Naive thymus-derived CD4-positive, alpha-beta T cell (primary cell): ENCODE measurements at places on chromosomes 3 and 15. TPM values are rescaled to one million over a fixed set of nuclear protein-coding genes. Genes with fewer than 3 reads are reported as not detected.
A peak's percentile ranks its signal among the peaks of the same experiment; 100 is the strongest.

Gene PRSS50
- not detected in 2 replicates for total RNA-seq

DNA sequence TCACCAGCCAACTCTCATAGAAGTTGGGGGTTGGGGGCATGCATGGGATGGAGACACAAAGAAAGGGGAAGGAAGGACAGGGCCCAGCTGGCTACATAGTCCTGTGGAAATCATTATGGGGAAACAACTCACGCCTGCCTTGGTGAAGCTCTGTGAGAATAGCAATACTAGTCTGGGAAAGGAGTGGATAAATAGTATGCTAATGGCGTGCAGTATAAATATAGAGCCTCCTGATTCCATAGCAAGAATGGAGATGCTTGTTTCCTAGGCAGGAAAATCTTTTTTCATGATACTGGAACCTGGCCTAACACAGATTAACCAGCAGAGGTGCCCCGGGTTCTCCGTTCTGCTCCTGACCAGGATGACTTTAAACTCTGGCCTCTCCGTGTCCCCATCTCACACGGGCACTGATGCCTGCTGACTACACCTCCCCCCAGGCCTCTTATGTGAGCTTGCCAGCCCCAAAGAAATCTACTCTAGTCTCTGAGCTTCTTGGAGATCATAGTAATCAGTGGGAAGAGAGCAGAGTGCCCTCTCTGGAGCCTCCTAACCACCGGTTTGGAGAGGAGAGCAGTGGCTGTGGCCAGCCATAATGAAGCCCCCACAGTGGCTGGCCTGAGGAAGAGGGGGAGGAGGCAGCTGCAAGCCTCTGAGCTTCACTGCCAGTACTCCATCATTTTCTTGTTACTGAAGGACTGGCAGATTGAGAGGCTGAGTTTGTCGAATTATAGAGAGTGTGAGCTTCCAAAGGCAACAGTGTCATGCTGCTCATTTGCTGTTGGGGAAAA lies 355.0 kb upstream of the SEMA6D start:
- no peak for DNase-seq

DNA sequence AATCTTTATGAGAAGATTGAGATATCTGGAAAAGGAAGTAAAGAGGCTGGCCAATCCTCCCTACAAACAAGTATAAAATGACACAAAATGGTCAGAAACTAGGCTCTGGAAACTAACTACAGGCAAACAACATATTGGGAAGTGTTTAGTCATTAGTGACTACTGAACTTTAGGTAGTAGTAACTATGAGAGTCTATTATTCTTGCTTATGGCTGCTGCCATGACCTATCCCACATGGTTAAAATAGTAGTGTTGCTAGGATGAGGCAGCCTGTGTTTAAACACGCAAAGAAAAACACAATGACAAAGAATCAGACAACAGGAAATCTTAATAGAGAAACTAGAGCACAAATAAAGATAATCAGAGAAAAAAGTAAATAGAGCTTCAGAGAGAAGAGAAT lies 67.9 kb downstream of the RFX7 start:
- DNase-seq = no peak

Gene UROC1
- not detected in 2 replicates for total RNA-seq

DNA sequence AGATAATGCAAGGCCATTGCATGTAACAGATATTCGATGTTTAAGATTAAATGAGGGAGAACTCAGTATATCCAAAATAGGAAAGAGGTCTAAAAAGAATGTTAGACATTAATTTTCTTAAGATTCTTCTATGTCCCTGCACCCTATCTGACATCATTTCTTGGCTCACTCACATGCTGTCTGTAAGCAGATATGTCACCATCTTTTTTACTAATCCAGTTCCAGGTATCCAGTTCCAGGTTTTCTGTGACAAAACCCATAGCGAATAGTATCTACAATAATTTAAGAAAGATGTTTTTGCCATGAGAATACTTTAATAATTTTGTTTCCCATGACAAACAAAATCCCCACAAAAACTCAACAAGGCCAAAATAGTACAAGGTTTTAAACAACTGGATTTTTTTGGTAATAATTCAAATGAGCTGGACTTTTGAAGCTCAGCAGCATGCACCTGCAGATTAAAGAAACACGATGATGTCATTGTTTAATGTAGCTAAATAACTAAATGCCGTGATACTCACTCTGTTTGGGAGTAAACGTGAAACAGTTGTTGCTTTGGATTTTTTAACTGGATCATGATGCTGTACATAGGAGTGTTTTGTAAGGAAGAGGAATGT lies 867.6 kb downstream of the EPHA3 start:
- DNase-seq = no peak

DNA sequence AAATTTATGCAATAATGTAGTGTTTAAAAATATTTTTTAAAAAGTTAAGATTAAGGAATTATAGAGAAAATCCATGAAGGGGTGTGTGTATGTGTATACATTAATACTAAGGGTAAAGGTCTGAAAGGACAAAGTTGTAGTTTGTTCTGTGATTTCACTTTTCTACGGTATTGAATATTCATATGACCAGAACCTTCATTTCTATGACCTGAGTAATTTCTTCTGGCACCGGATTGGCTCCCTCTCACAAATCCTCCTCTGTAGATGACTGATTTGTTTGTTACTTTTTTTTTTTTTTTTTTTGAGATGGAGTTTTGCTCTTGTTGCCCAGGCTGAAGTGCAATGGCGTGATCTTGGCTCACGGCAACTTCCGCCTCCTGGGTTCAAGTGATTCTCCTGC lies 20.9 kb downstream of the GMPS start:
- DNase-seq = no peak

GRCh38 chr15:70433586-70434324 lies 329.6 kb downstream of the UACA start:
- no peak for DNase-seq

Gene PROS1
- not detected for total RNA-seq

Gene HPS3
- 13.6 TPM for total RNA-seq

Gene CLDN18
- not detected for total RNA-seq

Gene TRIM42
- not detected for total RNA-seq

DNA sequence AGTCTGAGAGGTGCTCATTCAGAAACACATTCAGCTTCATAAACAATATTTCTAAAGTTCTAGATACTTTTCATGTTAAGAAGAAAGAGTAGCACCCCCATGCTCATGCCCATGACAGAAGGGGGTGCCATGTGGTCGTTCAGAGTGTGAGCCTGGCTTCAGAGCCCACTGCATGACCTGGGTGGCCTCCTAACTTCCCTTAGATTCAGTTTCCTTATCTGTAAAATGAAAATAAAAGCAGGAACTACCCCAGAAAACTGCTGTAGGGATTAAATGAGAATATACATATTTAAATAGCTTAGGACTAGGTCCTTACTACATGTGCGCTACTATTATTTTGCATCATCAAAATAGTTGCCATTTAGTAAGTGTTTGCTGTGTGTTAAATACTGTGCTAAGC lies 69.2 kb downstream of the ABHD5 start:
- DNase-seq = no peak

Gene GAP43
- not detected for total RNA-seq

- no peak for DNase-seq
Measured at GRCh38 chr3:128550471-128551126, 57.6 kb upstream of the GATA2 start.

- DNase-seq = no peak
Measured at GRCh38 chr3:189936201-189936945, 184.3 kb downstream of the P3H2 start.

Gene LMCD1
- total RNA-seq = not detected

Gene GPR149
- total RNA-seq = not detected in 2 replicates

Gene GPR27
- not detected for total RNA-seq

DNA sequence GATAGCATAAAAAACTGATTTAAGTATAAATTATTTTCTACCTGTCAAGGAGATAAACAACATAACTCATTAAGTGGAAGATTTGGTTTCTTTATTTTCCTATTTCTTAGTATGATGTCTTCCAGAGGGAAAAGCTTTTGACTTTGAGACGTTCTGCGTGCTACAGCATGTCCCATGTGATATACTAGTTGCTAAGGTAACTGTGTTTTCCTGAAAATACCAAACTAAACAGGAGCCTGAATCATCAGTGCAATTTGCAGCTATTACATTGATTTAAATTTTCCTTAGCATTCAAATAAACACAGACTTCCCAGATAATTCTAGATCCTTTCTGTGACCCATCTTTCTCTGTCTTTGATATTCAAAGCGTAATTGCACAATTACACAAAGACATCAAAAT lies 117.7 kb upstream of the P2RY1 start:
- DNase-seq = no peak

DNA sequence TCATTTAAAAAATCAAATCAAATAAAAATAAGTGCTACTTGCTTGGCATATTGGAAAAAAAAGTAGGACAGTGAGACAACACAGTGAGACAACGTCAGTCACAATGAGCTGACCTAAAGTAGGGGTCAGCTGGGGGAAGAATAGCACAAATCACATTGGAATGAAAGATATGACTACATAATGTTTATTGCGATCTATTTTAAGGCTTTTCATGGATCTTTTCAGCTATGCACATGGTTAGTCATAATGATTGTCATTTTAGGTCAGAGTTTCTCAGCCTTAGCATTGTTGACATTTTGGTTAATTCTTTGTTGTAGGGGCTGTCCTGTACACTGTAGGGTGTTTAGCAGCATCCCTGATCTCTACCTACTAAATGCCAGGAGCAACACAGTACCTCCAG lies 44.5 kb downstream of the CMSS1 start:
- no peak for DNase-seq

DNA sequence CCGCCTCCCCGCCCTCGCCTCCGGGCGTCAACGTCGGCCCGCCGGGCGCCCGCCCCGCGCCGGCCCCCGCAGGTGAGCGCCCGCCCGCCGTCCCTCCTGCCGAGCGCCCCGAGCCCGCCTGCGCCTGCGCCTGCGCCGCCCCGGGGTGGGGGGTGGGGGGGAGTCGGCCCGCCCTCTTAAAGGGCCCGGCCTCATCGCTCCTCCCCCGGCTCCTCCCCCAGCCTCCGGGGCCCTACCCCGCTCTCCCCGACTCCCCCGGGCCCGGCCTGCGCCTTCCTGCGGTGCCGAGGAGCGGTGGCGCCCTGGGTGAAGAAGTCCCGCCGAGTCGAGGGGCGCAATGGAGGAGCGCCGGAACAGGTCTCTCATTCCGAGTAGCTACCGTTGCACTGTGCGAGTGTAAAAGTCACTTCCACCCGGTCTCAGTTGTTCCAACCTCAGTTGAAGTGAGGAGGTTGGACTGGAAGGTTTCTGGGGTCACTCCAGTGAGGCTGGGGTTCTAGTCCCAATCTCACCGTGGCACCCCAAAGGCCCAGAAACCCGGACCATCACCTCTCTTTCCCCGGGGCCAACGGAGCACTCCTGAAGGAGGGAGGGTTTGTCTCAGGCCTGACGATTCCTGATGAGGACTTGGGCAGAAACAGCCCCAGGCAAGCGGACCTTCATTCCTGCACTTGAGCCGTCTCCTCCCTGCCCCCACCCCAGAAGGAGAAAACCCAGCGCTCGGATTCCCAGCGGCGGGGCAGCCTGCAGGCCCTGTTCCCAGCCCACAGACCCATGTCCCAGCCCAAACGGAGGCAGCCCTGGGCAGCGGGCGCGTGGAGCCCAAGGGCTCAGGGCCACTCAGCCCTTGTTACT lies 1.5 kb upstream of the TNK2 start:
- peak; percentile 88 for DNase-seq

DNA sequence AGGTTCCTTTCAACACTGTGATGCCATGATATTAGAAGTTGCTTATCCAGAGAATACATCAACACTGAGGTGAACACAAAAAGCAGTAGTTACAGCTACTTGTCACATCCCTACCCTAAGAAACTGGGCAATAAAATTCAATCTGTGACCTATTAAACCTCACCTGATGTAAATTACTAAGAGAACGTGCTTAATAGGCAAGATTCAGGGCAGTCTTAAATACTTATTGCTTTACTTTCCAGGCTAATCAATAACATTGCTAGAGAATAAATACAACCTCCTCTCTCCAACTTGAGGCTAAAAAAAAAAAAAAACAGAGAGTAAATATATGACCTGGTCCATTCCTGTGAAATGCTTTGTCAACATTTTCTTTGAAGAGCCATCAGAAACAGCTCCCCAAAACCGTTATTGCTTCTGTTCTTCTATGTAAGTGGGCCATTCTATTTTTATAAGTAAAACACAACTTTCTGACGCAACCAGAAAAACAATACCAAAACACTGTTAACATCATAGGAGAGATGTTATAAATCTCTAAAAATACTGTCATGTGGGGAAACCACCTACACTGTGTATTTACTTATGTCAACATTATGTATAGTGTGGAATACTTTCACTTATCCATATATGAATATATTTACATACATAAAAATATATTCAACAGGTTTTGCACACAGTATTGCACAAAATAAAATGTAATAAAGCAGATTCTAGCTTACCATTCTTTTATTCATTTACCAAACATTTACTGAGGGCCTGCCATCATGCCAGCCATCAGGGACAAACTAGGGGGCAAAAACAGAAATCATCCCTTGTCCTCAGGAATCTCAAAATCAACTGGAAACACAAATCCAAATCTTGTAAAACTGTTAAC lies 2.7 kb downstream of the NKIRAS1 start:
- no peak for DNase-seq

DNA sequence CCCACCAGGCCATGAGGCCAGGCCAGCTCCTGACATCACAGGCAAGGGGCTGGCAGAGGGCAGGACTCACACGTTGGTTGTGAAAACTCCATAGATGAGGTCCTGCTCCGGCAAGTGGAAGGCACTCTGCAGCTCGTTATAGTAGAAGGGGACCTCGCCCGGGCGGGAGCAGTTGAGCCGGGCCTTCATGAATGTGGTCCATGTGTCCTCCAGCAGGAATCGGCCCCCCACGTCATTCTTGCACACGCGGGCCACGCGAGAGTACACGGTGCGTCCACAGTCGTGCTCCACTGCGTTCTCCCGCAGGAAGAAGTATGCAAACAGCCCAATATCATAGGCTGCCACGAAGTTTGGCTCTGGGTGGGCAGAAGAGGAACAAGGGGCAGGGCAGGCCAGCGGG lies 101.2 kb downstream of the SEMA5B start:
- no peak for DNase-seq

Gene SEC62
- 156 TPM for total RNA-seq

Gene DNASE1L3
- 0.66 TPM for total RNA-seq

GRCh38 chr3:100993309-100993708 lies at the start of gene ABI3BP:
Gene ABI3BP, minus strand, starts transcription at chr3:100993421. Its CDS starts 37 bp downstream, at chr3:100993384.
- no peak for DNase-seq

DNA sequence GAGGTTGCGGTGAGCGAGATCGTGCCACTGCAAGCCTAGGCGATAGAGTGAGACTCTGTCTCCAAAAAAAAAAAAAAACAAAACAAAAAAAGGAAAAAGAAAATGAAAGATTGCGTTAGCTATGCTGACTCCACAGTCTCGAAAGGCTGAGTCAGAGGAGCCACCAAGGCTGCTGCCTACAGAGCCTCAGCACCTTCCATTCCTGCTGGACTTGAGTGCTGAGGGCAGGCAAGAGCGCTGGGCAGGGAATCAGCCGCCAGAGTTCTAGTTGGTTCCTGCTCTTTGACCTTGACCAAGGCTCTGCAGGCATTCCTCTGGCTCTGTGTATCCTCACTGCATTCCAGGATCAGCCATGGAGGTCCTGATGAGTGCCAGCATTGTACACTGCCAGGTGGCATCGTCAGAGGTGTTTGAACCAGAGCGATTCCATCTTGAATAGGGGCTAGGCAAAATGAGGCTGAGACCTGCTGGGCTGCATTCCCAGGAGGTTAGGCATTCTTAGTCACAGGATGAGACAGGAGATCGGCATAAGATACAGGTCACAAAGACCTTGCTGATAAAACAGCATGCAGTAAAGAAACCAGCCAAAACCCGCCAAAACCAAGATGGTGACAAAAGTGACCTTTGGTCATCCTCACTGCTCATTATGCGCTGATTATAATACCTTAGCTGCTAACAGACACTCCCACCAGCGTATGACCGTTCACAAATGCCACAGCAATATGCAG lies 5.9 kb downstream of the MESP2 start:
- DNase-seq = no peak

Gene DLEC1
- 7.5 TPM for total RNA-seq
